ENCODE measurements at places on chromosomes 2 and 18.

DNA sequence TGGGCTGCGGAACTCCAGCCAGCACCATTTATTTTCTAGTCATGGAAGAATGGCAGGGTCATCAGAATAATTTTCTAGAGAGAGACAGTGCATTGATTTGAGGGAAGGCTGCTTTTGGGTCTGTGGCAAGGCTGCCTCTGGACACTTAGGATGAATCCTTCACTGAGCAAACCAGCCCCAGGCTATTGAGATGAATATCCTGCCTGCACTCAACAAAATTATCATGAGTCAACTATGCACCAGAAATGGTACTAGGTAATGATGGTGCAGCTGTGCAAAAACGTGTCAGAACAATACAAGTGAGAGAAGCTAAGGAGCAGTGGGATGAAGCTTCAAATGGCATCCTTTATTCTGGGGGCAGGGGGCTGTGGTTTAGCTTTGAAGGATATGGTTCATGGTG lies 115.8 kb downstream of the SPHKAP start:
- DNase-seq, result no peak

GRCh38 chr2:223076573-223076972 lies 24.6 kb downstream of the KCNE4 start:
- DNase-seq, result no peak

DNA sequence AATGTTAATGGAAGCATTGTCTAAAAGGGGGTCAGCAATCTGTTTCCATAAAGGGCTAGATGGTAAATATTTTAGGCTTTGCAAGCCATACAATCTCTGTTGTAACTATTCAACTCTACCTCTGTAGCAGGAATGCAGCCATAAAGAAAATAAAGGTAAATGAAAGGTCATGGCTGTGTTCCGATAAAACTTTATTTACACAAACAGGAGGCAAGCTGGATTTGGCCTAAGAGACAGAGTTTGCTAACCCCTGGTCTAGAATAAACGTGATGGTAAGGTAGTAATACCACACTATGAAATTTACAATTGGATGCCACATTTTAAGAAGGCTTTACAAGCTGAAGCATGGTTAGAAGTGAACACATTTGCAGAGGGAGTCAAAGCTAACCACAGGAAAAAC lies 91.4 kb downstream of the EXOC6B start:
- DNase-seq, result no peak

DNA sequence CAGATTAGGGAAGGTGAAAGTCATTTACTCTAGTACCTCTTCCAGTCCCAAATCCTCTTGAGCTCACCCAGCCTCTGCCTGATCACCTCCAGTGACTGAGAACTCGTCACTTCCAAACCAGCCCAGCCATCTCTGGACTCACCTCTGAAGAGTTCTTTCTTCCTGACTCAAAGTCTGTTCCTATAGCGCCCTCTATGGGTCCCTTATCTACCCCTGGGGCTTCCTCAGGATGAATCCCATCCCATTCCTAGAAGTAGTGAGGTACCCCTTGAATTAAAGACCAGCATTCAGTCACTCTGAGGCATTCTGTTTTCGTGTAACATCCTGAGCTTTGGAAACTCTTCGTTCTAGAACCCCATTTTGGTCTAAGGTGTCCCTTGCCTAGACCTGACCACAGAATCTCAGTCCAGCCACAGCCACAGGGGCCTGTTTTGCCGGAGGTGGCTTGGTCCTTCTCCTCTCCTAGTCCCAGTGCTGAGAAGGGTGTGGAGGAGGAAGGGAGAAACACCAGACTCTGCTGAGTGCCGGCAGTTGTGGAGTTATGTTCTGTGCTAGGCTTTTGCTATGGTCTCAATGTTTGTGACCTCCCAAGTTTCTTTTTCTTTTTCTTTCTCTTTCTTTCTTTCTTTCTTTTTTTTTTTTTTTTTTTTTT lies 32.7 kb downstream of the SIX3 start:
- no peak for DNase-seq

DNA sequence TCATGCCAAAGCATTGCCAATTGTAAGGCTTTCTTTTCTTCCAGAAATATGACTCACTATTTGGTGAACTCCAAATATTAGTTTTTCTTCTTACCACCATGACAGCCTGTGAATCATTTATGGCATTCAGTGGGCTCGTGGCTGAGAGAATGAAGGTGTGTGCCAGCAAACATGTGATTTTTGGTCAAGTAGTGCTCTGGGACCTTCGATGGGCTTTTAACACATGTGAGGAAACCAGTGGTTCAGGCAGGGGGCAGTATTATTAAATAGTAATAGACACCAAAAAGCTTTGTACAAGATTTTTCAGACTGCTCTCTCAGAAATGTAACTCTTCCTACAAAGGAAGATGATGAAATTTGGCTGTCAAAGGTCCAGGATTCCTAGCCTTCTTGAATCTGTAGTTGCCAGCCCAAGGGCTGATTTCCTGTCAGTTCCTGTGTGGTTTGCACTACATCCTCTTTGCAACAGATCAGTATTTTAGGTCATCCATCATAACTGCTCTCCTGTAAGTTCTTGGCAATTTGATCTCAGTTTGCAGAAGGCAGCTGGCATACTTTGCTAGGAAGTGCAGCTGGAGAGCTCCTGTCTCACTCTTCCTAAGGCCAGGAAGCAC lies 64.3 kb downstream of the BABAM2 start:
- peak; percentile 87 for DNase-seq

DNA sequence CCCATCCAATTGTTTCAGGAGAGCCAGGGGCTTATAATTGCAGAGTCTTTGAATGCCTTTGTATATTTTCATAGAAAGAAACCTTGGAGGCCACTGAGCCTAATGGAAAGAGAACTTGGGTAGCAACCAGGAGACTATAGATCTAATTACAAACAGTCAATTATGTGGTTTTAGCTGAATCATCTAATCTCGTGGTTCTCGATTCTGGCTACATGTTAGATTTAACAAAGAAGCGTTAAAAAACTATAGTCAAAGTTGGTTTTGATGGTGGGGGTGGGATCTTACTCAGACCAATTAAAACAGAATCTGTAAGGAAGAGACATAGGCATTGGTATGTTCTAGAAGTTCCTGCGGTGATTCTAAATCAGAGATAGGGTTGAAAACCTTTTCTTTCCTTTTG lies 344.1 kb downstream of the CNTNAP5 start:
- DNase-seq, result no peak
